ENCODE measurements at places on chromosomes 2 and 18.

GRCh38 chr18:51028201-51028805 lies 1.7 kb upstream of the SMAD4 start:
- DNase-seq: no peak

DNA sequence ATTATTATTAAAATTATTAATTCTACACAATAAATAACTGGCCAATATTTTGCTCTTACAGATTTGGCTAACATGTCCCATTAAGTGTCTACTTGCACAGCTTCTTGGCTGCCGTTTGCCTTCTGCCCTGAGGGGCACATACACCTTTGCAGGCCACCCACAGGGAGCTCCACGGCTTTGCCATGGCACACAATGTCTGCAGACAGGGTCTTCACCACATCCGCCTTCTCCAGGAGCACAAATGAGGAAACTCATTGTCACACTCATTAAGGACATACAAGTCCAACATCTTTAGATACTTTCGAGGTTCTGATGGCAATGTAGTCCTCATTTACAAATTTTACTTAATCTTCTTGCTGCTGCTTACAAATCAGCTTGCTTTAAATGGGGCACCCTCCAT lies 45.6 kb downstream of the LONRF2 start:
- no peak for DNase-seq

GRCh38 chr2:33477473-33478468 lies 1.3 kb downstream of the RASGRP3 start:
- peak; percentile 21 for DNase-seq

- DNase-seq: peak; percentile 45
Observed at GRCh38 chr2:220076734-220077133, 449.3 kb downstream of the SLC4A3 start.

GRCh38 chr2:121254748-121255147 lies 30.3 kb downstream of the TFCP2L1 start:
- no peak for DNase-seq

- no peak for DNase-seq
Observed at GRCh38 chr2:130765464-130765863, 10.1 kb downstream of the AMER3 start.

DNA sequence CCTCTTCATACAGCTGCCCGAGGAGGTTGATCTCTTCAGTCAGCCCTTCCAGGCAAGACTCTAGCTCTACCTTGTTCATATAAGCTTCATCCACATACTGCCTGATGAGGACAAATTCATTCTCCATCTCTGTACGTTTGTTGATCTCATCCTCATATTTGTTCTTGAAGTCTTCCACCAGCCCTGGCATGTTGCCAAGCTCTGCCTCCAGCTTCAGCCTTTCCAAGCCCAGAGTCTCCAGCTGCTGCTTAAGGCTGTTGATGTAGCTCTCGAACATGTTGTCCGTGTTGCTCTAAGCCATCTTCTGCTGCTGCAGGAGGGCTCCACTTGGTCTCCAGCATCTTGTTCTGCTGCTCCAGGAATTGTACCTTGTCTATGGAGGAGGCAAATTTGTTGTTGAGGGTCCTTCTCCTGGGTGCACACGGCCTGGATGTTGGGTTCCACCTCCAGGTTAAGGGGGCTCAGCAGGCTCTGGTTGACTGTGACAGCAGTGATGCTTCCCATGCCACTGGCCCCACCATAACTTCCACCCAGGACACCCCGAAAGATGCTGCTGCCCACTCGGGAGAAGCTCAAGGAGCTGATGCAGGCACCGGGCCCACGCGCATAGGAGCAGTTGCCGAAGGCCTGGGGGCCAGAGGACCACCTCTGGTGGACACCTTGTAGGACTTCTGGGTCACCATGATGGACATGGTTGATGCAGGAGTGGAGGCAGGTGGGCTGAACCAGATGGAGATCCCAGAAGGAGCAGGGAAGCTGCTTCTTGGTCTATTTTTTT lies 30.3 kb downstream of the ICA1L start:
- DNase-seq: no peak

- no peak for DNase-seq
Observed at GRCh38 chr18:69032009-69032408, 234.1 kb downstream of the CCDC102B start.

GRCh38 chr2:23422089-23423061 lies 37.4 kb downstream of the KLHL29 start:
- DNase-seq: no peak

DNA sequence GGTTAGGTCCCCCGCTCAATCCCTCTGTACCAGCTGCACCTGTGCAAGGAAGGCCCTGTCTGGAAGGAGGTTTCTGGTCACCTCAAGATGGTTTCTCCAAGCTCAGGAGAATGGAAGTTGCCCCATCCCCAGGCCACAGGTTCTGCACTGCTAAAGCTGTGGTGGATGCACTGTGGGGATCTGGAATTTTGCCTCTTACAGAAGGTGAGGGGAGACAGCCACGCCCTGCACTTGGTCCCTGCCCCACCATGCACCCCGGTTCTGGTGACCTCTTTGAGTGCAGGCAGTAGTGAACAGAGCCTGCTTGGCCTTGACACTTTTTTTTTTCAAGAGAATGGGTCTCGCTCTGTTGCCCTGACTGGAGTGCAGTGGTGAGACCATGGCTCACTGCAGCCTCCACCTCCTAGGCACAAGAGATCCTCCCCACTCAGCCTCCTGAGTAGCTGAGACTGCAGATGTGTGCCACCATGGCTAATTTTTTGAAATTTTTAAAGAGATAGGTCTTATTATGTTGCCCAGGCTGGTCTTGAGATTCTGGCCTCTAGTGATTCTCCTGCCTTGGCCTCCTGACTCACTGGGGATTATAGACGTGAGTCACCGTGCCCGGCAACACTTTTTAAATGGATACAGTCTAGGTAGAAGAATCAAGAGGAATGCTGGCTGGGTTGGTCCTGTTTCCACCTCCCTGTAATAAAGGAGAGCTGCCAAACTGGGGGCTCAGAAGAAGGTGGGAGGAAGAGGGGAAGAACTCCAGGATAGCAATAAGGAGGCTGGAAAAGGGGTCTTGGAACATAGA lies 5.8 kb upstream of the NT5DC4 start:
- no peak for DNase-seq

- no peak for DNase-seq
Observed at GRCh38 chr2:20178666-20179465, 46.1 kb downstream of the SDC1 start.

DNA sequence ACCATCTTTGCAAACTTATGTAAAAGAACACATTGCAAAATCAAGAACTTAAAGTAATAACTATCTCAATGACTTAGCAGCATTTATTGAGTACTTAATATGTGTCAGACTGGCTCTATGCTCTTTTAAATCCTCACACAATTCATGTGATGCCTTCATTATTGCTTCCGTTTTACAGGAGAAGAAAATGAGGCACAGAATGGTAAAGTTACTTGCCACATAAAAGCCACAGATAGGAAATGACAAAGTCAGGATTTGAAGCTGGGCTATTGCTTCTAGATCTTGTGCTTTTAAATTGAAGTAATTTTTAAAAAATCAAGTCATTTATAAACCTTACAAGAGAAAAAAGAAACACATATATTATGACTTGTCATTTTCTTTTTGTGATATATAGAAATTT lies 174.2 kb downstream of the WDR7 start:
- no peak for DNase-seq

- no peak for DNase-seq
Observed at GRCh38 chr18:44424645-44425035, 256.0 kb upstream of the SETBP1 start.

GRCh38 chr2:156890529-156891148 lies 366.9 kb upstream of the GALNT5 start:
- DNase-seq: peak; percentile 27

GRCh38 chr18:72899338-72899737 lies 31.6 kb upstream of the NETO1 start:
- no peak for DNase-seq

GRCh38 chr2:239388236-239389151 lies 12.3 kb downstream of the HDAC4 start:
- no peak for DNase-seq

DNA sequence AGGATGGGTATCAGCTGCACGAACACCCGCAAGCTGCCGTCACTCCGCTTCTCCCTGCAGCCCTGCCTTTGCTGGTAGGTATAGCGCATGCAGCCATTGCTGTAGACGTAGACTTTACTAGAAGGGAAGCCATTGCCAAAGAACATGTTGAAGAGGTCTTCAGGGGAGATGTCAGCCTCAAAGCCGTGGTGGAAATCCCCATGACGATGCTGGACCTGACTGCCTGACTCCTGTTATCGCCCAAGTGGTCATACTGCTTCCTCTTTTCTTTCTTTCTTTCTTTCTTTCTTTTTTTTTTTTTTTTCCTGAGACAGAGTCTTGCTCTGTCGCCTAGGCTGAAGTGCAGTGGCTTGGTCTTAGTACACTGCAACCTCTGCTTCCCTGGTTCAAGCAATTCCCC lies 68.7 kb upstream of the SPRED2 start:
- DNase-seq: no peak

- DNase-seq: no peak
Observed at GRCh38 chr2:186946896-186947467, 98.0 kb upstream of the ZSWIM2 start.

DNA sequence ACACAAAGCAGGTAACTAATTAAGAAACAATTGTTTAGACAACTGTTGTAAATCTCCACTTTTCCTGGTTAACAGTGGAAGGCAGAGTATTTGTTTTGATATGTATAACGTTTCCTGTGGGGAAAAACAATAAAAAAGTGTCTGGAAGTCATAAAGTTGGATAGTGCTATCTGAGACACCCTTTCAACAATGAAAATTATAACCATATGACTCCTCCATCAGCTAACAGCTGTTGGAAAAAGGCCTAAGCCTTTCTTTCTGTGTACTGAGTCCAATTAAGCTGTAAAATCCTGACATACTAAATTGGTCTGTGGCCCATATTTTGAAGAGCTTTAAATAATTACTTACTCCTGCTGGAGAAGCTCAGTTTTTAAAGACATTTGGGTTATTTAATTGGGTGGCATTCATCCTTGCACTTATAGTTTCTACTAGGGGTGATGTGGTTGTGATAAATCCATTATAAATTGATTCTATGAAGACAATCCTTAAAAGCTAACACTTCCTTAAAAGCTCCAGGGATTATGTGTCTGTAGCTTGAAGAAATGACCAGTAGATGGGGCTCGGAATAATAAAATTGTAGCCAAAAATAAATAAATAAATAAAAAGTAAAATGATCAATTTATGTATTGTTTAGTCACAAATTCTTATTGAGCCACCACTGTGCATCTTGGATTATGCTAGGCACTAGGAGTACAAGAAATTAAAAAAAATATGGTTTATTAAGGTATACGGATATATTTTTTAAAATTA lies 698.1 kb upstream of the NXPH2 start:
- no peak for DNase-seq

GRCh38 chr2:188430705-188431104 lies 139.0 kb downstream of the GULP1 start:
- DNase-seq: no peak

- DNase-seq: no peak
Observed at GRCh38 chr2:55301277-55301676, 32.2 kb upstream of the MTIF2 start.

- no peak for DNase-seq
Observed at GRCh38 chr2:181916726-181917718, 25.5 kb downstream of the ITPRID2 start.

DNA sequence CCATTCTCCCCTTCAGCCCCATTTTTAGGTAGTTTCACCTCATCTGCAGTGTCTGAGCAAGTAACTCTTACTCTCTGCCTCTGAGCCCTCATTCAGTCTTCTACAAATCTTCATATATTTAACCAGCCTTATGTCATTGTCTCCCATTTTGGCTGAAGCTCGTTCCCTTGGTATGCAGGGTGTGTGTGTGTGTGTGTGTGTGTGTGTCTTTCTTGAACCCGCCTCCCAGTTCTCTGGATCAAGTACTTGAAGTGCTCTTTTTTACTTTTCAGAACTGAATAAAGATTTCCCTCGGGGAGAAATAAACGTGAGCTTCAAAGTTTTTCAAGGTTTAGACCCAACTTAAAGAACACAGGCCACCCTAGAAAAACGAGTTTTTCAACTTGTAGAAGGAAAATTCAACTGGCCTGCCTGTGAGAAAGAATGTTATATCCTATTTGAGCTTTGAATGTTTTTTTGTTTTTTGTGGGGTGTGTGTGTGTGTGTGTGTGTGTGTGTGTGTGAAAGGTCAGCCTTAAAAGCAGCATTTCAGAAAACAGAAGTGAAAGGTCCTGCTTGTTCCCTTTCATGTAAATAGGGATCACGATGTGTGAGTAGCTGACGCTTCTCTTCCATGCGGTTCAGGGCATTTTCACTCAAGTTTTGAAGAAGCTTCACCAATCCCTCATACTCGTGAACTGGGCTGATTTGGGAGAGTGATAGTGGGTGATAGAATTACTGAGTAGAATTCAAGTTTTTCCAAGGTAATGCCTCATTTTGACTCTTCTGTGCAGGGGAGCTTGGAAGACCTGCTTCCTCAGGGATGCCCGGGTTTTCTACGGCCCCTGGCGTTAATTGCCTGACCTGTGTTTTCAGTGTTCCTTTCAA lies 50.6 kb upstream of the EML6 start:
- DNase-seq: no peak

DNA sequence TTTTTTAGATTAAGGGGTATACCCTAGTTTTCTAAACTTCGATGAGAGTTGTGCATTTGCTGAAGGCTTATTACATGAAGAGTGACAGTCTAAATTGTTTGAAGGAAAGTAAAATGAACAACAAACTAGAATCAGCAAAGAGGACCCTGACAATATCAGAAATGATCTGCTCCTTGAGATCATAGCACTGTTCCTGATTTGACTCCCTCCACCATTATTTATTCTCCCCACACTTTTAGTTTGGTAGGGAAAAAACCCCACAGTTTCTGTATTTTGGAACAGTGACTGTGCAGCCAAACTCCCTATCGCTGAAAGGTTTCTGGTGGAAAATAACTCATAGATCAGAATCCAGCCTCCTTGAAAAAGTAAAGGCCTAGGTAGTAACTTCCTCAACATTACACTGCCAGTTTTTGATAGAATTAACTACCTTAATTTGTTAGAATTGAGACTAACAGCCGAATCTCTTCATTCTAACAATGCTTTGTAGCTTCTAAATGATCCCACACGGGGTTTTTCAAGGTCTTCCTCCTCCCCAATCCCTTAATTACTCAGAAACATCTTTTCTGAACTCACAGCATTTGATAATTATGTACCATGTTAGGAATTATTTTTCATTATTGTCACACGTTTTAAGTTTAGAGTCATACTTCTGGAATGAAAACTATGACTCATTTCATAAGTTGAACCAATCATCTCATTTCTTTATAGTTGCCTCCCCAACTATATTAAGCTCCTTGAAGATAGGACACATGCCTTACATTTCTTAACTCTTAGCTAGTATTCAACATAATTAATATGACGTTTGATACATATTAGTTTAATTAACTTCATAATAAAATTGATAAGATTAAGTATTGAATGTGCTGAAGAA lies 2.9 kb downstream of the MYL12A start:
- DNase-seq: no peak
